Midbrain (tissue), 1 donor: ENCODE measurements at places on chromosomes 6 and 20.
A peak's percentile ranks its signal among the peaks of the same experiment; 100 is the strongest.

DNA sequence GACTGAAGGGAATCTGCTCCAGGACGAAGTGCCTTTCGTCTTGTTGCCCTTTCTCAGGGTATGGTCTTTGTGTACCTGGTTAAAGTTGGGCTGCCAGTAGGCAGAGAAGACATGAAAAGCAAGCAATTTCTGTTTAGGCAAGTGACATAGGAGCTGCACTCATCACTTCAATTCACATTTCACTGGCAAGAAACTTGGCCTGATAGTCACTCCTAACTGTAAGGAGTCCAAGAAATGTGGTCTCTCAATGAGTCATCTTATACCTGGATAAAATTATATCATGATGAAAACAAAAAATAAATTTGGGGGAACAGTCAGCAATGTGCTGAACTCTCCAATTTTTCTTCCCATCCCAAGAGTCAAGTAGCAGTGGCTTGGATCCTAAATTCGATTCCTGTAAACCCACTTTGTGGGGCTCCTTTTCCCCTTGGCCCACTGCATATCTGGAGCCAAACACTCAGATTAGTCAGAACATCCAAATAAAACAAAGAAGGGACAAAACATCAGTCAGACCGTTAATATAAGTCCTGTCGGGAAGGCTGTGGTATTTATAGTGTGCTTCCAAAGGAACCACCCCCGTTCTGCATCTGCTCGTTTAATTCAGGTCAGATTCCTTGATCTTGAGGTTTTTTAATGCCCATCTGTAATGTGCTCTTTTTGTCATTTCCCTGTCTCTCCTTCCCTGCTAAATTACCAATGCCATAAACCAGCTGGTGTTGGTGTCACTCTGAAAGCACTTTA, 5.0 kb upstream of the GABRR1 start:
- DNase-seq: no peak

- DNase-seq: no peak
These were observed 87.0 kb upstream of the BMP2 start for GRCh38 chr20:6680441-6680840.

- peak; percentile 43 for DNase-seq
These were observed 10.7 kb downstream of the TULP4 start for GRCh38 chr6:158322724-158323560.

DNA sequence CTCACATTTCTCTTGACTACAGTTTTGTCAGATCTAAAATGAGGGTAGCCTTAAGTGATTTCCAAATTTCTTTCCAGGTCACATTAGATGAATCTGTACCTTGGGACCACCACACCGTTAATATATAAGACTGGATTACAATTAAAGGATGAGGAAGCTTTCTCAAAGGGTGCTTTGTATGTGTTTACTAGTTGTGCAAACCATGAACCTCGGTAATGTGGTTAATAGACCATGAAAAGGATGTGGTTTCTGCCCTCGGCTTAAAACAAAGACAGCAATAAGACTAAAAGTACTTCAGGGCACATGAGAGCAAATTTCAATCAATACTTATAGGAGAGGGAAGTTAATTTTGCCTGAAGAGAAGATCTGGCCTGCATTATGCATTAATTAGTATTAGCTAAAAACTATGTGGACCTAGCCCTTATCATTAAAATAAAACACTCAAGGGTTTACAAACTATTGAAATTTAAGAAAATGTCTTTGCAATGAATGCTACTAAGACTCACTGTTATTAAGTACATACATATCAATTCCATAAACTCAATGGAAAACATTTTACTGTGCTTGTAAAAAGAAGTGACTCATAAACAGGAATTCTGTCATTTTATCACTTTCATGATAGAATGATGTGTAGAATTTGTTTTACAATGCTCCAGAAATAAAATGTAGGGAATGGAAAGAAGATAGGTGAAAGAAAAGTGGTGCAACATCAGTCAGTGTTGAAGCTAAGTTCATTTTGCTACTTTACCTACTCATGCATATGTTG, 936 bp upstream of the TMX4 start:
- no peak for DNase-seq

- DNase-seq: no peak
These were observed 23.1 kb upstream of the UBE2J1 start for GRCh38 chr6:89375427-89376267.

DNA sequence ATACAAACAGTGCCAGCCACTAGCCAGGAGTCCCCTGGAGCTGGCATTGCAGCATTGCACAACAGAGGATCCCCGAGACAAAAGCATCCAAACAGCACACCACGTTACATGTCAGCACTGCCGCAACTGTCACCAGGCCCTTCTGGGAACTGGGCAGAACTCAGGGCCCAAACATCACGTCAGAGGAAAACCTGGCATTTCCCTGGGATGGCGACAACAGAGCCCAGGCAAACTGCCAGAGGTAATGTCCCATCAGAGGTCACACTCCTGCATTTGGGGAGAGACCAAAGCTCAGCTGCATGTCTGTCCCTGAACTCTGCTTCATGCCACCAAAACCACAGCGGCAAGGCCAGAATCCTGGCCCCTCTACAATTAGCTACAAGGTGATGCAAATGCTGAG, 36.3 kb downstream of the PPP1R3G start:
- no peak for DNase-seq

DNA sequence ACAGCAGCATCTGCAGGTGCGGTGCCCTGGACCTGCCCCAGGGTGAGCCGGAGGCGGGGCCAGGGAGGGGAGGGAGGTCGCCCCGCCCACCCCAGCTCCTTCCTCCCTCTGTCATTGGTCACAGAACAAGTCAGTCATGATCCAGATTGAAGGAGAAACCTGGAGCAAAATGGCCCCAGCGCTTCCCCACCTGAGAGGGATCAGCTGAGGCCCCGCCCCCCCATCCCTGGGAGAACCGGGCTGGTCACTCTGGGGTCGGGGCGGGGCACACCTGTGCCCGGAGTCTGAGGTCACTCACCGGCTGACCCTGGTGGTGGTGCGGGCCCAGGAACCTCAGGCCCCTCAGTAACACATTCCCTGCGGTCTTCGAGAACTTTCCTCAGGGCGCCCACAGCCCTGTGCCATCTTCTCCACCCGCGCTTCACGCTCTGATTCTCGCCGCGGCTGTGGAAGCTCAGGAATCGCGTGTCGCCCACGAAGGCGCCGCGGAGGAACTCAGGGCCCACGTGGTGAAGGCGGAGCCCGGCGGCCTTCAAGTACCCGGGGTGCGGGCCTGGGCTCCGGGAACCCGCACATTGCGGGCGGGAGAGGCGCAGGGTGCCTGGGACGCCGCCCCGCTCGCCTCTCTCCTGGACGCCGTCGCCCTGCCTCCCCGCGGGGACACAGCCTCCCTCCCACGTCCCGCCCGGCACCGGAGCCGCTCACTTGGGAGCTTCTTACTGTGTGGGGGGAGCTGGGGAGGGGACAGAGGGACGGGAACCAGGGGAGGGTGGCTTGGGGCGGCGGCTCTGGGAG, 36.4 kb upstream of the HLA-C start:
- no peak for DNase-seq

- no peak for DNase-seq
These were observed 780 bp upstream of the KIAA0319 start for GRCh38 chr6:24646771-24647170.

DNA sequence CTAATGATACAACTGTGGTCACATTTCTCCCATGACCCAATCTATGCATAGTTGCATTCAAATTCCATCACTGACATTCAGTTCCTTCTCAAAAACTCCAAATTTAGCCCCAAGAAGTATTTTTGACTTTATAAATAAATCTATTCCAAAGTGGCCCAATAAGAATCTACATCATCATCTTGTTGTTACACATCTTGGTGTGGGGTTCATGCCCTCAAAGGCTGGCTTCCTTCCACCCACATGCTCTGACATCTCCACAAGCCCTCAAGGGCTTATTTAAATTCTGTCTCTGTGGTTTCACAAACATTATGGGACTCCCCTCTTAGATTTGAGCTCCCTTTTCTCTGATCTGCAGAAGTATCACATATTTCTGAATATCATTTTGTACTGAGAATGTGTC, 585.3 kb upstream of the BTBD3 start:
- no peak for DNase-seq

GRCh38 chr6:167291623-167292300, 647 bp downstream of the UNC93A start:
- DNase-seq: no peak

DNA sequence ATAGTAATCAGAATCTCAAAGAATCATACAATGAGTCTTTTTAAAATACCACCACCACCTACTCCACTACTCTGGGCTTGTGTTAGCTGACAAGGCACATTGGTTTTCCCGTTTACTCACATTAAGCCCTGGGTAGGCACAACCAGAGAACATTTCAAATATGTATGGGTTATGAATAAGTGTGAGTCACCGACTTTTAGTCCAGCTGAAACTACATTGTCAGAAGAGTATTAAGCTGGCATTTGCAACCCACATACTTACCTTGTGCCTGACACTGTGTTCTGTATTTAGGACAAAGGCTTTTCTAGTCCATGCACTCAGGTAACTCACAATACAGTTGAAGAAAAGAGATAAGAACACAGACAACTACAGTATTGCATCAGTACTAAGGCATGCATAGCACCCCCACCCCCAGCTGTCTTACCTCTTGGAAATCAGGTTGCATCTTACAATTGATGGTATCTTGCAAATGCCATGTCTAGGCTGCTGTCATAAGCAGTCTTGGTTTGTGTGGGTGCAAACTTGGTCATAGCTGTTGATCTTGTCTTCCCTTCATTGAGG, 40.3 kb upstream of the AHI1 start:
- DNase-seq: no peak

- DNase-seq: peak; percentile 24
These were observed 22.7 kb upstream of the TMEM181 start for GRCh38 chr6:158536891-158537798.

- DNase-seq: no peak
These were observed 28.0 kb upstream of the PXDC1 start for GRCh38 chr6:3779574-3779849.

DNA sequence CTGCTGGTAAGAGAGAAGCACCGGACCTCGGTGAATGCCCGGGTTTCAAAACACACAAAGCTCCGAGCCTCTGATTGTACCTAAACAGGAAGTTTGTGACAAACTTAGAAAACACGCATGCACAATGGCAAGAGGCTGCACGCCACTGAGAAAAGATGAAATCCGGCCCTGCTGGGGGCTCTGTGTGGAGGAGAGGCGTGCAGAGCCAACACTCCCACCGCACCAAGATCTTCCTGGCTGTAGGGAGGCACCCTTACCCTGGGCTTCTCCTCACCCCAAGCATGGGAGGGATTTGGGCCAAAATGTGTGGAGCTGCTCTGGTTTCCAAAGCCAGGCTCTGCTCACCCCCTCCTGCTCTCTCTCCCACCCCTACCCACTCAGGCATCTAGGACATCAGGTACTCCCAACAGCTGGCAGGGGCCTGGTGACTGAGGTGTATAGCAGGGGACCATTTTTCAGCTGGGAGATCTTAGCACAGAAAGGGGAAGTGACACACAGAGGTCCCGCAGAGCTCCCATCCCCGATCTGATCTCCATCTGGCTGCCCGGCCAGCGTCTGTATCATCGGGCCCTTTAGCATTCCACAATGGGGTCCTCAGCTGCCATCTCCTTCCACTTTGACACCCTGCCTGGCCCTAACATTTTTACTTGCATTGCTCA, 84.2 kb downstream of the TRERF1 start:
- DNase-seq: no peak

DNA sequence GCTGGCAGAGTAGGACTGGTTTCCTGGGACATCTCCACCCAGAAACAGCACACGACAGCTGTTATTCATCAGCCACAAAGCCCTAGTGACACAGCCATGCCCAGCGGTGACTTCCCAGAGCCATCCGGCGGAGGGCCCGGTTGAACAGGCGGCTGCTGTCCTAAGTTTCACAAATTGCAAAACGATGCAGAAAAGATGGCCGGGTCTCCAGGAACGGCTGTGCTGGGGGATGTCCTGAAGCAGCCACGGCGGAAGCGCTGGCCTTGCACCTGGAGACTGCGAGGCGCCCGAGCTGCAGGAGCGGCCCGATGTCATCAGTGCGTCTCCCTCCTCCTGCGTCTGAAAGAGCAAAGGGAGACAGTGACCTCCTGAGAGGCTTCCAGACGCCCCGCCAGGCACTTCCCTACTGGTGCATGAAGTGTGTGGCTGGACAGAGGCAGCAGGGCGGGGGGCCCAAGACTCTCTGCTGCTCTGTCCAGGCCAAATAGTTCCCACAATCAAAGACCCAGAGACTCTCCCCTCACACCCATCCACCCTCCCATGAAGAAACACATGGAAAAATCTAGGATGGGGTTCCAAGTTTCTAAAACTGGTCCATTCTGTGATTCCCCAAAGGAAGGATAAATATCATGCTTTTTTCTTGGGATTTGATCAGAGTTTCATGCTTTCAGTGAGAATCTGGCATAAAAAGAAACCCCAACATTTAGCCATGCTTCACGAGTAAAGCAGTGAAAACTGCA, 44.0 kb downstream of the SSR1 start:
- no peak for DNase-seq

- no peak for DNase-seq
These were observed 392.4 kb upstream of the SOX4 start for GRCh38 chr6:21201187-21201586.

DNA sequence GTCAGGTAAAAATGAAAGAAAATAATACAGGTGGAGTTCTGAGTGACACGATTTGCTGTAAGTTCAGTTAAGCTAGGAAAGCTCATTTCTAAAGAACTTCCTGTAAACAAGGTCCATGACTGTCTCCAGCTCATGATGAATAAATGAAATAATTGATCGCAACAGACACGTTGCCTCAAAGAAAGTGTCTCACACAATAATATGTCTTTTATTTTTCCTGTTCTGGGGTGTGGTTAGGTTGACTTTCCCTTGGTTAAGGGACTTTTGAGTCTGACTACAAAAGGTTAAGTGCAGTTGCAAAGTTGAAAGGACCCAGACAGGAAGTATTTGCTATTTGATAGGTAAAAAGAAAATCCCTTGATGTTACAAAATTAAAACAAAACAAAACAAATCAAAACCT, 304.2 kb upstream of the PRDM1 start:
- DNase-seq: no peak

DNA sequence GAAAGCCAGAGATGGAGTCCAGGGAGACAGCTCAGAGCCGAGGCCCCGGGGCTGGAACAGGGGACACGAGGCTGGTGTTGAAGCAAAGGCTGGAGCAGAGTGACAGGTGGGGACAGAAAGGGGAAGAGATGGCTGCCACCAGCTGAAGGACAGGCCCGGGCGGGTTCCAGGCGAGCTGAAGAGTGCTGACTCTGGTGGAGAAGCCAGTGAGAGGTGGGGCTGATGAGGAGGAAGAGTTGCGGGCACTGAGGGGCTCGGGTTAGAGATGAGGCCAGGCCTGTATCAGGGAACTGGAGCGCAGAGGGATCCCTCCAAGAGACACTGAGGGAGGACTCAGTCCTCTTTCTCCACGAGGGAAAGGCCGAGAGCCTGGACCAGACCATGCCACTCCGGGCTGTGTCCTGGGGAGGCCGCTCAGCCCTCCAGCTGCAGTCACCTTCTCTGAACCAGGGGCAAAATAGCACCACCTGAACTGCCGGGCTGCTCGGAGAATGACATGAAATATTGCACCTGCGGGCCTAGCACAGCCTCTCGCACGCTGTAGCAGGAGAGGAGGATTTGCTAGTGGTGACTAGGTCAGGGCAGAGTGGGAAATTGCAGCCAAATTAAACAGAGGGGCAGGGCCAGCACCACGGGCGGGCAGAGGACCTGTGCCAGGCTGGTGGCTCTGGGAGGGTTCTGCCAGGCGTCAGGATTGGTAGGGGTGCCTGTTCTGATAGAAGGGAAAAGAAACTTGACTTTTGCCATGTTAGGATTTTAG, 175.9 kb downstream of the ZDHHC14 start:
- no peak for DNase-seq

GRCh38 chr6:88840796-88841539, 122.5 kb downstream of the RNGTT start:
- DNase-seq: no peak

GRCh38 chr6:132568611-132569010, 1.5 kb upstream of the TAAR6 start:
- DNase-seq: peak; percentile 32
